T-helper 1 cell (primary cell): ENCODE measurements at places on chromosomes 13 and 19.

DNA sequence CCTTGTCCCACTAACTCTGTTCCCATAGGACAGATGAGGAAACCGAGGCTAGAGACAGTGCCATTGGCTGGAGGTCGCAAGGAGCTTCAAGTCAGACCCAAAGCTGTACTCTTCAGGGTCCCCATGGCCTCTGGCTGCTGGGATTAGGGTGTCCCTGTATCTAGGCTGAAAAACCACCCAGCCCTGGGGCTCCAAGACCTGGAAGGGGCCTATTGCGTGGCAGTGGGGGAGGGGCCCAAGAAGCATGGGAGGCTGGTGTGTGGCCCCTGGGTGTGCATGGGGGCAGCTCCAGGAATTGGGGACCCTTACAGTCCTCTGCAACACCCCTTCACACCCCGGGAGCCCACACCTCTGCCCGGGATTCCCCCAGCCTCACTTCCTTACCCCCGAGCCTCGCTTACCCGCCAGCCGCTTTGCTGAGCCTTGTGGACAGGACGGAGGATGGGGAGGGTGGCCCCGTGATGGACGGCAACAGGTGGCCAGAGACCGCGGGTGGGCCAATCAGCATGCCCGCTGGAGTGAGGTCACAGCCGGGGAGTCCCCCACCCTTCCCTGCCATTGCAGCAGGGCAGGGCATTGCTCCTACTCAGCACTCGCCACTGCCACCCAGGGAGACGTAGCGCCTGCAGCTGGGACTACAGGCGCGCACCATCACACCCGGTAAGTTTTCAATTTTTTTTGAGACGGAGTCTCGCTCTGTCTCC lies at the start of gene JSRP1:
JSRP1 (minus strand) TSS at position 436 of the 704 bp plus-strand sequence. CDS start 1,103 bp downstream, outside the sequence.
- DNase-seq = no peak

DNA sequence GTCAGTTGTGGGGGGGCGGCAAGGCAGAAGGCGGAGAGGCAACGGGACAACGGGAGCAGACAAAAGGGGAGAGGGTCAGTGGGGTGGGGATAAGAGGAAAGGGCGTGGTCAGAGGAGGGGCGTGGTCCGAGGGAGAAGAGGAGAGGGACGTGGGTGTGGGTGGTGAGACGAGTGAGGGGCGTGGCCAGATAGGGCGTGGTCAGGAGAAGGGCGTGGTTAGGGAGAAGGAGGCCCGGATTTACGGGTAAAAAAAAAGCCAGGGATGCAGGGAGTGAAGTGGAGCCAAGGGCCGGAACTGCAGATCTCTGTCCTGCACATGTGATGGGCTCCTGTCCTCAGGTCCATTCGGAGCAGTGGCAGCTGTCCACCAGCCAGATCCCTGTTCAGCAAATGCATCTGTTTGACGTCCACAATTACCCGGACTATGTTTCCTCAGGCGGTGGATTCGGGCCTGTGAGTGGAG lies 21.5 kb downstream of the CPT1C start:
- no peak for DNase-seq

- DNase-seq = no peak
Observed at GRCh38 chr13:80988391-80989151, 647.6 kb upstream of the SPRY2 start.

DNA sequence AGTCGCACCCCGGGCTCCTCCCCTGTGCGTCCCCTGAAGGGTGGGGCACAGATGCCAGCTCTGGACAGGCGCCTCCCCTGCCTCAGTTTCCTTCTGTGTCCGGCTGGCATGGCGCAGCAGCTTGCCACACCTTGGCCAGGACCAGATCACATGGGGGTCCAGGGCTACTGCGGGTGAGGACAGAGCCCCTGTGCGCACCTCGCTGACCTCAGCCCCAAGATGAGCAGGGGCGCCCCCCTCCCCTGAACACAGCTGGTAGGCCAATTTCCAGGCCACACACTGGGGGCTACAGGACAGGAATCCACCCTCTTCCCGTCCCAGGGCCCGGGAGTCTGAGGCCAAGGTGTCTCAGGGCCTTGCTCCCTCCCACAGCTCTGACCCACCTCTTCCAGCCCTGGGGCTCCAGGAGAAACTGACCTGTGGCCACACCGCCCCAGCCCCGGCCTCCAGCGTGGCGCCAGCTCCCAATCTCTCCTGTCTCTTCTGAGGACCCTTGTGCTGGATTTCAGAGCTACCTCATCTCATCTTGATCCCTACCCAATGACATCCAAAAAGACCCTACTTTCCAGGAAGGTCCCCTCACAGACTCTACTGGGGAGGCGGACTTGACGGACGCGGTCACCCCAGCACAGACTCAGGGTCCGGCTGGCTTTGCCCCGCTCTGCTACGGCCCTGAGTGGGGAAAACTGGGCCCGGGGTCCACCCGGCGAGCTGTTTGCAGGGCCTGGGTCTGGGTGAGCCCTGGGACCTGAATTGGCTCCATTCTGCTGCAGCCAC lies 28.2 kb downstream of the SBNO2 start:
- no peak for DNase-seq

GRCh38 chr19:49802836-49803528 lies 10.1 kb downstream of the FUZ start:
- DNase-seq = no peak

- DNase-seq = peak; percentile 55
Observed at GRCh38 chr13:48233046-48233888, at the start of gene ITM2B. Gene ITM2B (plus strand): TSS chr13:48233206. CDS start chr13:48233361, 155 bp downstream.

DNA sequence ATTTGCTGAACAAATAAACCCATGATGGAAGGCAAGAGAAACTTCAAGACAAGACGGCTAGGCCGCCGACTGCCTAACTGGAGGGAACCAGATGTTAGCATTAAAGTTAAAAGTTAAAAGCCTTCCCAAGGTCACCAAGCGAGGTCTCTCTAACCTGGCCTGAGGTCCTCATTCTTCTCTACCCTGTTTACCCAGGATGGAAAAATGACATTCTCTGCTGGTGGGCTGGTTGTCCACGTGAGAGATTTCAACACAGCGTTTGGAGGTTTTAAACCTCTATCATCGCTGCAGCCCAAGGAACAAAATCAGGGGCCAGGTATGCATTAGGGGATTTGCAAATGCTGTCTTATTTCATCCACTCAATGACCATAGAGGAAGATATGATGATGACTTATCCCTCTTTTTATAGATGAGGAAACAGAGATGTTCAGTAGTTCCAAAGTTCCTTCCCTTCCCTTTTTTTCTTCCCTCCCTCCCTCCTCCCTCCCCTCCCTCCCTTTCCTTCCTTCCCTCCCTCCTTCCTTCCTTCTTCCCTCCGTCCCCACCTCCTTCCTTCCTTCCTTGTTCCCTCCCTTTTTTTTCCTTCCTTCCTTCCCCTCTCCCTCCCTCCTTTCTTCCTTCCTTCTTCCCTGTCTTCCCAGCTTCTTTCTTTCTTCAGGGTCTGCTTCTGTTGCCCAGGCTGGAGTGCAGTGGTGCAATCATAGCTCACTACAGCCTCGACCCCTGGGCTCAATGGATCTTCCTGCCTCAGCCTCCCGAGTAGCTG lies 79.7 kb downstream of the INSR start:
- DNase-seq = no peak

DNA sequence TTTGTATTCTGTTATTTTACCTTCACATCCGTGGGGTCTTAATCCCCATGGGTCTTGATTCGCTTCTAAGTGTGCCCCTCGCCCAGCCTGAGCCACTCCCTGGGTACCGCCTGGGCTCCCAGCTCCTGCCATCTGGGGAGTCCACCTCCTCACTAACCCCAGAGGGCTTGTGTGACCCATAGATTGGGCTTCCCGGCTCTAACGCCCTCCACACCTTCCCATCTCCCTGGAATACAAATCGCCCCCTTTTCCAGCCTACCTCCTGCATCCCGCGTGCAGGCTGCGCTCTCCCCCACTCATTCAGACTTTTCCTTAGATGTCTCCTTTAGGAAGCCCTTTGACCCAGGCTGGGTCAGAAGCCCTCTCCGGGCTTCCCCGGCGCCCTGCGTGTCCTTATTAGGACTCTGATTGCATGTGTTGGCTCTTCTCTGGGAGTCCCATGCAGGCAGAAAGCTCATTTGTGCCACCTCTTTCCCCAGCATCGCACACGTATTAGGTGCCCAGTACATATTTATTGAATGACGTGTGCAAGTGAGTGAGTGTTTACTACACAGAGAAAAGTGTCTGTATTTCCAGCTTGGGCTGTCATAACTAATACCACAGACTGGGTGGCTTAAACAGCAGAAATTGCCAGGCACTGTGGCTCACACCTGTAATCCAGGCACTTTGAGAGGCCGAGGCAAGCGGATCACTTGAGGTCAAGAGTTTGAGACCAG lies 757 bp downstream of the CCDC124 start:
- DNase-seq = no peak

- DNase-seq = no peak
Observed at GRCh38 chr19:7104747-7105447, 35.4 kb downstream of the ZNF557 start.

DNA sequence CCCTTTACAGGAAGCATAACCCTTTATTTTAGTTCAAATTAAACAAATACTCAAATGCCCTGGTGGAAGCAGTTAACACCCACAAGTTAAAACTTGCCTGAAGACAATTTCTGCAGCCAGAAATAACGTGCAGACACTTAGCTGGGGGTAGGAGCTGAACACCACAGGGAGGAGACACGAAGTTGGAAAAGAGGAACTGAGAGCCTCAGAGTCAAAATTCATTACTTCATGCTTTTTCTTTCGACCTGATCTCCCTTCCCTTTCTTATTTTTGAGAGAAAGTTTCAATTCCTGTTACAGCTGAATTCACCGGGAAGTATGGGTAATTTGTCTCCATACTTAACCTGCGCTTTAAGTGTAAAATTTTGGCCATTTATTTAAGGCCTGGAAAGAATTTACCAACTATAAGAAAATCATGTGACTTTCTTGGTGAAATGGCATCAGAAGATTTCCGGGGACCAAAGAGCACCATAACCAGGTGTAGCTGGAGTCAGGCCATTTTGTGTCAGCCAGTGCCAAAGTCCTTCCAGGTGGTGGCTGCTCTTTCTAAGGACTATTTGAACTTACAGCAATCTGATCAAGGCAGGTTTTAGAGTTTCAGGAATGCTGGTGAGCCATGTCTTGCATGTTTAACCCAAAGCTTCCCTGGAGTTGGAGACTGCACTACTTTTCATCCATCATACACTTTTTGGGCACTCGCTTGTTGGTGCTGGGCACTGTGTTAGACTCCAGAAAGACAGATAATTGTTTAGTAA lies 46.5 kb upstream of the RCBTB2 start:
- no peak for DNase-seq

- DNase-seq = no peak
Observed at GRCh38 chr13:23959231-23959862, 62.0 kb upstream of the C1QTNF9B start.

- no peak for DNase-seq
Observed at GRCh38 chr13:98957731-98958442, 20.0 kb downstream of the DOCK9 start.

DNA sequence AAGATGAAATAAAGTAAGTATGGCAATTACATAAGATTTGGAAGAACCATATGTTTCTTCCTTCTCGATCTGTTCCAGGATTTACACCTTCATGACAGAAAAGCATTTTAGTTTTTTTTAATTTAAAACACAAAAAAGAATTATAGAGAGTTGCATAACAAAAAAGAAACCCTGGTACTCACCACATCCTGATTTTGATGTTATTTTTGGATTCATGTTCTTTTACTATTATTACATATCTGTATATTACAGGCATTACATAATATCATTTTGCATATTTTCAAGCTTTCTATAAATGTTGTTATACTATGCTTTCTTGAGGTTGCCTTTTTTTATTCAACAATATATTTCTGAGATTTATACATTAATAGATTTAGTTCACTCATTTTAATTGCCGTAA lies 6.7 kb upstream of the KATNAL1 start:
- no peak for DNase-seq

DNA sequence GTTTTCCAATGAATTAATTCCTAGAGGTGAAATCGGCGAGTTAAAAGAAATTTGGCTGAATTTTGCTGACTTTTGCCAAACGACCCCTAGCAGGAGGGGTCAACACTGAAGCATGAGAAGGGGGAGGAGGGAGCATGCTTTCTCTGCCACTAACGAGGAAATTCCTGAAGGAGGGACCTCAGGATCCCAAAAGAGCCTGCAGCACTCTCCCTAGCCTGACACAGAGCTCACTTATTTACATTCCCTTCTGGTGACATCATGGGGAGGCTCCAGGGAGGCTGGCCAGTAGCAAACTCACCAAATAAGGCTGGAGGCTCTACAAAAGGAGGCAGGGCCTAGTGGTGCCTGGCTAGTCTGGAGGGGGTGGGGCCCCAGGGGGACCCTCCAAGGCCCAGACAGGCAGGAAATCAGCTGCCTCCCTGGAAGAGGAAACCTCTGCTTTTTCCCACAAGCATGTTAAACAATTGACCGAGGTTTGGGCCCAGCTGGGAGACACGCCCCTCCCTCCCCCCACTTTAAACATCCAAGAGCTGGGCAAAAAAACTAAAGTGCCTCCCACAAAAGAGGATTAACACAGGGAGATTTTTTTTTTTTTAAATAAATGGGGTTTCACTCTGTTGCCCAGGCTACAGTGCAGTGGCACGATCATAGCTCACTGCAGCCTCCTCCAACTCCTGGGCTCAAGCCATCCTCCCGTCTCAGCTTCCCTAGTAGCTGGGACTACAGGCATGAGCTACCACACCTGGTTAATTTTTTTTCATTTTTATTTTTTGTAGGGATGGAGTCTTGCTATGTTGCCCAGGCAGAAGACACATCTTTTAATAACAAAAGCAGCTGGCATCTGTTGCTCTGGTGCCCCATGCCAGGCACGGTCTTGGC lies 2.1 kb downstream of the DAPK3 start:
- DNase-seq = no peak

DNA sequence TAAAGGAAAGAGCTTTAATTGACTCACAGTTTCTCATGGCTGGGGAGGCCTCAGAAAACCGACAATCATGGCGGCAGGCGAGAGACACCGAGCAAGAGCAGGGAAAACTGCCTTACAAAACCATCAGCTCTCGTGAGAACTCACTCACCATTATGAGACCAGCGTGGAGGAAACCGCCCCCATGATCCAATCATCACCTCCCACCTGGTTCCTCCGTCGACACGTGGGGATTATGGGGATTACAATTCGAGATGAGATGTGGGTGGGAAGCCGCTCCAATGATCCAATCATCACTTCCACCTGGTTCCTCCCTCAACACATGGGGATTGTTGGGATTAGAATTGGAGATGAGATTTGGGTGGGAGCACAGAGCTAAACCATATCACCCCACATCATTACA lies 293.9 kb downstream of the ABCC4 start:
- no peak for DNase-seq

- DNase-seq = no peak
Observed at GRCh38 chr19:49474542-49474924, 518 bp downstream of the FLT3LG start.

DNA sequence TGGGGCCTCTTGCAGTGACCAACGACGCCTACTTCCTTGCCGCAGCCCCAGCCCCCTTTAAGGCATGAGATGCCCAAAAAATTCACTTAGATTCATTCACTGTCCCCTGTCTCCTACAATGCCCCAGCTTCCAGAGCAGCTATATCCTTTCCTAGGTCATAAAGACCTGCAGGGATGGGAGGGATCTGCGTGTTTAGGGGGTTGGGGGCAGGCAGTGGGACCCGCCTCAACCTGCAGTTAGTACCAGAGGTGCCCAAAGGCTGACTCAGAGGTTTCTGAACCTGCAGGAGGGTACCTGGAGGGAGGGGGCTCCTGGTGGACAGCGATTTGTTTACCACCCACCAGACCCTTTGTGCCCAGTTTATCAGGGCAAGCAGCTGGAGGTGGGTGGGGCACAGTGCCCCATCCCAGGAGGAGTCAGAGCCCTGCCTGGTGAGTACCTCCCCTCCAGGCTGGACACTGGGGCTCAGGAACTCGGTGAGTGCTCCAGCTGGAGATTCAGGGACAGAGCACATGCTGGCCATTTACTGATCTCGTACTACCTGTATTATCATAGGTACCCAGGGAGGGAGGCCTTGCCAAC lies 10.1 kb downstream of the RPS28 start:
- no peak for DNase-seq
